Ascending aorta (tissue), 2 donors: ENCODE measurements at places on chromosomes 3 and 15.

GRCh38 chr3:133477487-133477886 lies 77.6 kb downstream of the BFSP2 start:
- DNase-seq, result no peak

GRCh38 chr3:46682974-46683373 lies 10.5 kb downstream of the ALS2CL start:
- no peak for DNase-seq

DNA sequence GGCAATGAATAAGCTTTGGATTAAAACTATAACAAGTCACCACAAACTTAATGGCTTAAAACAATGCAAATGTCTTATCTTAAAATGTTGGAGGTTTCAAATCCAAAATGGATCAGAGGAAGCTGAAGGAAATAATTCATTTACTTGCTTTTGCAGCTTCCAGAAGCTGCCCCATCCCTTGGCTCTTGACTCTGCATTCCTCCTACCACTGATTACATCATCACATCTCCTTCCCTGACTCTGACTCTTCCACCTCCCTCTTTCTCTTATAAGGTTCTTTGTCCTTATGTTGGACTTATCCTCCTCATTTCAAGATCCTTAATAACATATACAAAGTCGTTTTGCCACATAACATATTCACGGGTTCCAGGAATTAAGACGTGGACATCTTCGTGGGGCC lies 982.8 kb upstream of the ROBO1 start:
- DNase-seq, result no peak

DNA sequence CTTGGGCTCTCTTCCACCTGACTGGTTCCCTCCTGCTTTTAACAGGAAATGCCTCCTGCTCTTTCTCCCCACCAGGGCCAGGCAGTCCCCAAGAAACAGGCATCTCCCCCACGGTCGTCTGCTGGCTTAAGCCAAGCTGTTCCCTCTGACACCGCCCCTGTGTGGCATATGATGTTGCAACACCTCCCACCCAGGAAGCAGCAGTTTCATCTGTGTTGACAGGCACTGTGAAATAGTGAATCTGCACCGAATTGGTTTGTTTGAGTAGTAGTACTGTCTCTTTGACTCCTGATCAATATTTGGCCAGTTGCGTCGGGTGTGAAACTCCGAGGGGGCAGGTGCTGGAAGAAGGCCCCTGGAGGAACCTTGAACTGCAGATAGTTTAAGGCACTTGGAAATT lies 188.8 kb downstream of the FEZF2 start:
- no peak for DNase-seq

DNA sequence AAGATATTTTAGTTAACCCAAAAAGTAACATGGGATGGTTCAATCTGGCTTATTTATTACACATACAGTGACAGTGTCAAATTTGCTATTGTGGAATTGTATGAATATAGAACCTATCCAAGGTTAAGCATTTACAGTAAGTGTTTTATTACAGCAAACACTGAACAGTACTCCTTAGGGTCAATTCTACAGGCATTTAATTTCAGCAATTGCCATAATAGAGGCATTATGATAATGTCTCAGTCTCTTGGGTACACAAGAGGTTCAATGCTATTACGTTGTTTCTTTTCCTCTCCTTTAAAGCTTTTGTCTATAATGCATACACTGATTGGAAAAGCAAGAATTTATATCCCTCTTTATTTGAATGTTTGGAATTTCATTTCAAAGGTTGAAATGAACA lies 275.7 kb upstream of the NAALADL2 start:
- no peak for DNase-seq

DNA sequence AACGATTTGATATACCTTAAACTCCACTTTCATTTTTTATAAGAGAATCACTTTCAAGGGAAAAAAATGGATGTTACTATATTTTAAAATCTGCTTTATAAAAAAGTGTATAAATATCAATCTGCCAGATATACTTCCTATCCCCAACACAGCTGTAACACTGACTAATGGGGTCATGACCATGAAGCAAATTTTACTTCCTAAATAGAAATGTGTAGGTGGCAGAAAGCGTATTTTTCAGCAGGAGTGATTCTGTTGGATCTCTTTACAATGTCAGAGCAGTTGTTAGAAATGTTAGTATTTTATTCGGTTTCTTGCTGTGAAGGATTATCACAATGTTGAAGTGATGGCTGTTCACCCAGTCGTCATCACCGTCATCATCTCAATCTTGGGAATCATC lies 5.5 kb upstream of the C15orf40 start:
- no peak for DNase-seq

DNA sequence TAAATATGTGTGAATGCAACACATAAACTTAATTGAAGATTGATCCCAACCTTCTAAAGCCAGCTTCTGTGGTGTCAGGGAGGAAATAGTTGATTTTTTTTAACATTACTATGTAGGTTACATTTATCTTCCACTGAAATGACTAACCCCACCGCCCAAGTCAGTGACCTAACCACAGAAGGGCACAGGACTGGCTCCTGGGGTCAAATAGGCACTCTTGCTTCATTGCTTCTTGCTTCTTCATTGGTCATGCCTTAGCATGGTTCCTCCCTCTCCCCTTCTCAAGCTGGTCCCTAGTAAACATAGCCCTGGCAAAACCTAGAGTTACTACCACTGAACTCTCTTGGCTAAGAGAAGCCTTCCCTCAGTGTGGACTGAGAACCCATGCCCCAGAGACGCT lies 12.3 kb downstream of the EIF1B start:
- DNase-seq, result no peak

DNA sequence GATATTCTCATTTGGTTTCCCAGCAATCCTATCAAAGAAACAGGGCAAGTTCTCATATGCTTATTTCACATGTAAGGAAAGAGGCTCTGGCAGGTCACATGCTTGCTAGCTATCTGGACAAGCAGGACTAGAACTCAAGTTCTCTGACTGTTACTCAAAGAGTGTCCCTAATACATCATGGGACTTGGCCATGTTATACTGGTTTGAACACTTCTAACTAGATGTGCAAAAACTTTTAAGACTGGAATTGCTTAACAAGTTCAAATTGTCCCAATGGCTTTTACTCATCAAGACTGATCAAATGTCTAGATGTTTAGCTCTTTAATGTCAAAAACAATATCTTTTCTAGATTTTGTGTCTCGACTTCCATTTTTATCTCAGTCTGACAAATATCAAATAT lies 6.8 kb downstream of the GATM start:
- no peak for DNase-seq

- no peak for DNase-seq
Observed at GRCh38 chr3:87167628-87168456, 59.3 kb upstream of the CHMP2B start.

- DNase-seq, result no peak
Observed at GRCh38 chr3:155602307-155602706, 142.6 kb downstream of the PLCH1 start.

- no peak for DNase-seq
Observed at GRCh38 chr3:99776516-99777209, 41.0 kb upstream of the CMSS1 start.

GRCh38 chr3:4449043-4449805 lies 17.8 kb downstream of the SUMF1 start:
- no peak for DNase-seq

- no peak for DNase-seq
Observed at GRCh38 chr15:89776274-89777072, at the start of gene MESP2. Gene MESP2 (plus strand): TSS chr15:89776332. CDS start chr15:89776358, 26 bp downstream.

GRCh38 chr3:13277860-13278531 lies 142.1 kb downstream of the NUP210 start:
- no peak for DNase-seq
